Activated naive CD4-positive, alpha-beta T cell (primary cell): ENCODE measurements at places on chromosomes 6 and 20.

GRCh38 chr20:8509809-8510208 lies 377.7 kb downstream of the PLCB1 start:
- DNase-seq: no peak

- no peak for DNase-seq
These were observed 476 bp upstream of the BCKDHB start for GRCh38 chr6:80105972-80106417.

DNA sequence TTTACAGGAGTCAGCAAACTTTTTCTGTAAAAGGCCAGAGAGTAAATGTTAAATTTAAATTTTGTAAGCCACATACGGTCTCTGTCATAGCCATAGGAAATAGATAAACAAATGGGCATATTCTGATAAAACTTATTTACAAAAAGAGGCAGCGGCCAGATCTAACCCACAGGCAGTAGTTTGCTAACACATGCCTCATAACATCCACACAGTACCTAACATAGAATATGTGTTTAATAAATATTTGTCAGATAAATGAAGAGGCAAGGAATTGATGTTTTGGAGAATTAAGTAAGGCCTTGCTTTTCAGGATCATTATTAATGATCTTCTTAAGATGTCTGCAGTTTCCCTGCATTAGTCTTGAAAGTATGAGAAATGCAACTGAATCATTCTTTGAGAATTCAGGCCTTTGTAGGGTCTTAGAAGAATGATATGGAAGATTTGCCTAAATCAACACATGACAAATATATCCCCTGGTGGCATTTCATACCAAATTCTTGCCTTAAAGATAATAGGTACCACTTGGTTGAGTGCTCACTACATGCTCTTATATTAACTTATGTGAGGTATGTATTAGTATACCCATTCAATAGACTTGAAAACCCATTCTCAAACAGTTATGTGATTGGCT lies 39.3 kb upstream of the TRAM2 start:
- no peak for DNase-seq

DNA sequence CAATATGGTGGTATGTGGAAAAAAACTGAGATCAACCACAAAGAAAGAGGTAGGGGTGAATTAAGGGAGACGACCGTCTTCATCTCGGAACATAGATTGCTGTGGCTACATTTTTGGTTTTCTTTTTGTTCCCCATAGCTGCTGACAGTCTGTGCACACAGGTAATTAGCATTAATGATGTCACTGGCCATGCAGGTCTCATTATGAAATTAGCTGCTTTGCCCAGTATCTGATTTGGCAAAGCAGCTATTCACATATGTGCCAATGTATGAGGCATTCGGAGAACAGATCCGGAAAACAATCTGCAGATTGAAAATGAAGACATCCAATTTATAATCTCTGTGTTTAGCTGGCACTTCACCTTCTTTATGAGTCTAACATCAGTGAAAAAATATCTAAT lies 13.1 kb downstream of the NOX3 start:
- DNase-seq: no peak

DNA sequence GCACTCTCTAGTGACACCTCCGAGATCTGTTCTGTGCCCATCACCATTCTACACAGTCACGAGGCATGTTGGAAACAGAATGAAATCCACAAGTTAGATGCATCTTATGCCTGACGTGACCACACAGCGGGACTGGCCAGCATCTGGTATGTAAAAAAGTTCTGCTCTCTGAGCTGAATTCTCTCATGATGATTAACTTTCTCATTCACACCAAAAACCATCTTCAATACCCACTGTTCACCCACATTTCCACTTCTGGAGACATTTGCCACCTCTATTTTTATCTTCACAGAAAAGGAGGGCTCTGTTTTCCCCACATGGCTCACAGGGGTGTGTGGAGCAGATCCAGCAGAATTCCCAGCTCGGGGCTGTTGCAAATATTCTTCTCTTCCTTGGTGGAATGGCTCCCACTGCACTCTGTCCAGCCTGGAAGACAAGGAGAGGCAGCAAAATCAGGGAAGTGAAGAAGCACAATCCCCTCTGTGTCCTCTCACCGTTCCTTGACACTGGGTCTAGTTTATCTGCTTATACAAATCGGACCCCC lies 303.4 kb downstream of the TAF4 start:
- DNase-seq: no peak
